ENCODE measurements at places on chromosomes 4 and X.

DNA sequence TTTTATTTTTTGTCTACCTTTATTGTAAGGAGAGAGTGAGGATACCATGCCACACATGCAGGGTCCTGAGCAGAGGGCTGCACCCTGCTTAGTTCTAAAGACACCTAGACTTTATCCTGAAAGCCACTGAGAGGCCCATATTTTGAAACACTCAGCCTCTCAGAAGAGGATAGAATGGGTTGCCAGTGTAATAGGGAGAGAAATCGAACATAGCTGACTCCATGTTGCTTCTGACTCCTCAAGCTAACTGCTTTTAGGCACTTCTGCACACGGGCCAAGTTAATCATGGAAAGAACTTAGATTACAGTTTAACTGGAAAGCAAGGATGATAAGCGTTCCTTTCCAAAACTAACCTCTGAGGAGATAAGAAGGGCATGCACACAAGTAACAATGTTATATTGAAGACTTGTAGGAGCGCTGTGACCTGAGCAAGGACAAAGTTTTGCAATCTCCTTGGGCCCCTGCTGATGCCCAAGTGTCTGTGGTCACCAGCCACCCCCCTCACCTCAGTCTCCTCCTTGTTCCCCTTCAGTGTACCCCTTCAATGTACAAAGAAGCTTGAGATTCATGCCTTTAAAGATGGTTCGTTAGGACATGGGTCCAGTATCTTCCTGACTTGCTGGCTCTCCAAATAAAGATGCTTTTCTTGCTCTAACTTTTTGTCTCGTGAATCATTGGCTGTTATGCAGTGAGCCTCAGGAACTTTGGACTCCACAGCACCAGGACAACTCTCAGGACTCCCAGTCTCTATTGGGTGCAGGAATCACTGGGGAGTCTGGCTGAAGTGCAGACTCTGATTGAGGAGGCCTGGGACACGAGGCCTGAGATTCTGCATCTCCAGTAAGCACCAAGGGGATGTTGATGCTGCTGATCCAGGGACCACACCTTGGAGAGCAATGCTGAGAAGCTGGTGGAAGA lies 25.4 kb upstream of the CD99 start:
- no peak for DNase-seq

DNA sequence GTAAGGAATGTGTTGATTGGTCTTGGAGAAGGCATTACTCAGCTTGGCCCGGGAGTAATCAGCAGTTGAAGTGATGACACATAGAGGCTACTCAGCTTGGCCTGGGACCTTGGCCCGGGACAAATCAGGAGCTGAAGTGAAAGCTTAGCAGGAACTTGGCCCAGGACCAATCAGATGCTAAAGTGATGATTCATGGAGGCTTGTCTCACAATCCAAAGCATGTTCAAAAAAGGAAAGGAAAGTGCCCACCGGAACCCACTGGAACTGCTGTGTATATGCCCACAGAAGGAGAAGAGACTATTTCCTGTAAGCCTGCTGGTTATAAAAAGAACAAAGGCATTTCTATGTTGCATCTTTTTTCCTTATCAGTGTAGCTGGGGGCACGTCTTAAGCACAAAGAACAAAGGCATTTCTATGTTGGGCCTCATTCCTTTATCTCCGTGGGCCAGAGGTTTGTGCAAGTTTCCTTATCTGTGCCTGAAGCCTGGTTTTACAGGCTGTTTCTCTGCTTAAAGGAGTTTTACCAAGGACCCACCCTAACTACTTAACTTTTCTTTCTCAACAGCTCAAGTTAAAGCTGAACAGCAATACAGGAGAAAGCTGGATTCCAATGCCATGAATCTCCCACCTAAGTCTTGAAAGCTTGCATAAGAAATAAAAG lies 1176.7 kb downstream of the NLGN4X start:
- DNase-seq, result no peak

DNA sequence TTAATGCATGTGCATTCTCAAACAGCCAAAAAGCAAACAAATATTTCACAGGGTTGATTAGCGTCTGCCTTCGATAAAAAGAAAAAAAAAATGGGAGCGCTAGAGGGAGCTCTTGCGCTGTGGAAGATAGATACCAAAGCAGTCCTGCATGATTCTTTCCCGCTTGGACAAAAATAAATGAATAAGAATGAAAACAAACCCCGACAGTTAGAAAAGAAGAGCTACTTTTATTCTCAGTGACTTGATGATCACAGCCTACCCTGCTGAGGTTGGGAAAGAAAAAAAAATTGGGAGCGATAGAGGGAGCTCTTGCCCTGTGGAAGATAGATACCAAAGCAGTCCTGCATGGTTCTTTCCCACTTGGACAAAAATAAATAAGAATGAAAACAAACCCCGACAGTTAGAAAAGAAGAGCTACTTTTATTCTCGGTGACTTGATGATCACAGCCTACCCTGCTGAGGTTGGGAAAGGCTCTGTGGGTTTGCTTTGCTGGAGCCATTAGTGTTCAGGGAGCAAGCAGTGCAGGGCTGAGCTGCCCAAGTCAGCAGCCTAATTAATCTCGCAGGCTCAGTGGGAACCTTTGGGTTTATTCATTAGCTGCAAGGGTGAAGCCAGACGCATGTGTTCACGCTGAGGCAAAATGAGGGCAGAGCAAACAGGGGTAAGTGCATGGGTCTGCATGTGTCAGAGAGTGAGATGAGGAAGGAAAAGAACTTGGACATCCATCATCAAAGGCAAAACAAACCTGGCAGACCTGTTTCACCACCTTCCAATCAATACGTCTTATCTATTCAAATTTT lies 249.3 kb upstream of the PRKX start:
- DNase-seq, result no peak

- DNase-seq, result no peak
Measured at GRCh38 chr4:114334884-114335330, 263.7 kb upstream of the UGT8 start.

DNA sequence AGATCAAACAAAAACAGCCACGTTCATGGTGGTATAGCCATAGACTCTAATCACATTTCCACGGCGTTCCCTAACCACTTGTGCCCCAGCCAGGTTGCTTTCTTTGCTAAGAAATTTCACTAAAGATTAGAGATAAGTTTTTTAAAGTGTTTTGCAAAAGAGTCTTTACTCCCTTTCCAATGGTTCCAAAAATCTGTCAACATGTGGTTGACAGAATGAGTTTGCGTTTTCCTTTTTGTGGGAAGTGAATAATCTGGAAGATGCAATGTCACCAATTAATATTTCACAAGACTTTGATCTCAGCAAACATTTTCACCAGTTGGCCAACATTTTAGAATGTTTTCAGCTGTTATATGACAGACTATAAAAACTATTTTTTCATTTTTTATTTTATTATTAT lies 35.3 kb downstream of the CXCL1 start:
- DNase-seq, result no peak

- DNase-seq, result no peak
Measured at GRCh38 chr4:180314972-180315371, 1928.2 kb upstream of the TENM3 start.

- DNase-seq, result no peak
Measured at GRCh38 chr4:168360271-168360670, 41.7 kb upstream of the DDX60 start.
